ENCODE measurements at places on chromosomes 3 and 15.

DNA sequence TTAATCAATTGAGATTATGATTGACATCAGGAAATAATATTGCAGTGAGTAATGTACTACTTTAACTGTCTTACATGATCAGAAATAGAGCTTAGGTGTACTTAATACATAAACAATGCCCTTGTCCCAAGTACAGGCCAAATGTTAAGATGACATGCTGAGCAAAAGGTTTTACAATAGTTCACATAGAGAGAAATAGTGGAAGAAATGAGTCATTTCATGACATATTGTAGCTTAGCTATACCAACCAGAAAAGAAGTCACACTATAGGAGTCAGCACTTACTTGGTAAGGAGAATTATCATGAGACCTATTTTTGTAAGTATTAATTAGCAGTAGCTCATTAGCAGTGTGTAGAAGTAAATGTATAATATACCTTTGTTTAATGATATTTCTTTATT is 96.4 kb upstream of the NANOGP8 start:
- no peak for DNase-seq

DNA sequence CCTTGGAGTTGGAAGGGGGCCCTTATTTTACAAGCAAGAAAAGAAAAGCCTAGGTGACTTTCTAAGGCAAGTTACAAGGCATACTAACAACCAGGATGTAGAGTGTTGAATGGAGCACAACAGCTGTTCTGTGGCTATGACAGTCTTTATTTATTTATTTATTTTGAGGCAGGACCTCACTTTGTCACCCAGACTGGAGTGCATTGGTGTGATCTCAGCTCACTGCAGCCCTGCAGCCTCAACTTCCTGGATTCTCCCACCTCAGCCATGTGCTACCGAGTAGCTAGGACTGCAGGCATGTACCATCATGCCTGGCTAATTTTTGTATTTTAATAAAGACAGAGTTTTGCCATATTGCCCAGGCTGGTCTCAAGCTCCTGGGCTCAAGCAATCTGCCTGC is 973.4 kb downstream of the ROBO1 start:
- no peak for DNase-seq

GRCh38 chr3:23820888-23821287 is 15.1 kb downstream of the UBE2E1 start:
- no peak for DNase-seq

DNA sequence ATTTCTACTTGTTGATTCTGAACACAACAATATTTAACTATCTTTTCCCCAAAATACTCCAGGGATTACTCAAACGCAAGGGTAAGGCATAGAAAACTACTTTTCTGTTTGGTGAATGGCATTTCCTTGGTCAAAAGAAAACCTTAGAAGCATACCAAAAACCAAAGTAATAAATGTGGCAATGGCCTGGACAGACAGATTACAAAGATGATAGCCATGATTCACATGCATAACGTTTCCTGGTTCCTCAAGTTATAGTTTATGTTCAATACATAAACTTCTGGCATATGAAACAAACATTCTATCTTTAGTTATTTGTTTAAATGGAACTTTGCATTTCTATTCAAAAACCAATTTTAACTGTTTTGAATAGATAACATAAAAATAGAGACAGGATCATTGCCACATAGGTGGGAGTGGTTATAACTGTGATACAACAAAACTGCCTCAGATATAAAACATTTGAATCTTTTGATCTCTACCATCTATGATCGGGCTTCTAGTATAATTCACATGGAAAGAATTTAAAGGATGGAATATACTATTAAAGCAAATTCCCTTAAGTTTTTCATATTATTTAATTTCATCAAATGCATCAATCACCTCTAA is 32.1 kb downstream of the FOXP1 start:
- no peak for DNase-seq

- DNase-seq, result no peak
These were observed 82.1 kb downstream of the NEK10 start for GRCh38 chr3:27287052-27287451.

GRCh38 chr3:69511361-69511760 is 125.5 kb upstream of the FRMD4B start:
- DNase-seq, result no peak

GRCh38 chr3:146134348-146135117 is 26.5 kb downstream of the PLOD2 start:
- DNase-seq, result no peak

- DNase-seq, result no peak
These were observed 339.1 kb downstream of the TIGIT start for GRCh38 chr3:114632757-114633424.

DNA sequence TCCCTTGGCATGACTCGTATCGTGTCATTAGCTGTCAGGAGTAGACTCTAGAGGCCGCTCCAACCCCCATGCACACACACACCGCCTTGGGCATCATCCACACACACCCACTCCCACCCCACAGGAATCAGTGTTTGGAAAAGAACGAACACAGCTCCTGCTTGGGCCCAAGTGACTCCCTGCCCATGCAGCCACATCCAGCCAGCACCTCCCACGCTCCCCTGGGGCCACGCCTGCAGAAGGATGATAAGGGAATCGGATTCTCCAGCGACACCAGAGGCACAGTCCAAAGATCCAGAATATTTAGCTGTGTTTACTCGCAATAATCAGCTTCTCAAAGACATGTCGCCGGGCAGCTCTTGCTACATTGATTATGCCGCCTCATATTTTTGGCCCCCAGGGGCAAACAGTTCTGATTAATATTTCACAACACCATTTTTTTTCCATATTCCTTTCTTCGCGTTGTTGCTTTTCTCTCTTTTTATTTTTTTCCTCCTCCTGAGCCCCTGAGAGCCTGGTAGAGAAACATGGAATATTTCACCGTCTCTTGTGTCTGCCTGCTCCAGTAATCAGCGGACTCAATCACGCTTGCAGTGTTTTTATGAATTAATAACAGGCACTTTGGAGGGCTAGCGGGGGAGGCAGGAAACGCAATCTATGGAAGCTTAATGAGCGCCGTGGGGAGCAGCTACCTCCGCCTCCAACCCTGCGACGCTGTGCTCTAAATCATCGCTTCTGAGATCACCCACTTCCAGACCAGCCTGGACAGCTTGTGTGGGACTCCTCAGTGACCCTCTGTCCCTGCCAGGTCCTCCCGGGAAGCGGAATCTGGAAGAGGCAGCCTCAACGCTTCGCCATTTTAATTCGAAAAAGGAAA is 221.4 kb downstream of the TLE3 start:
- DNase-seq, result no peak

GRCh38 chr15:79962178-79962577 is 8.8 kb downstream of the BCL2A1 start:
- no peak for DNase-seq

- no peak for DNase-seq
These were observed 56.9 kb upstream of the NR2C2 start for GRCh38 chr3:14890476-14890875.

DNA sequence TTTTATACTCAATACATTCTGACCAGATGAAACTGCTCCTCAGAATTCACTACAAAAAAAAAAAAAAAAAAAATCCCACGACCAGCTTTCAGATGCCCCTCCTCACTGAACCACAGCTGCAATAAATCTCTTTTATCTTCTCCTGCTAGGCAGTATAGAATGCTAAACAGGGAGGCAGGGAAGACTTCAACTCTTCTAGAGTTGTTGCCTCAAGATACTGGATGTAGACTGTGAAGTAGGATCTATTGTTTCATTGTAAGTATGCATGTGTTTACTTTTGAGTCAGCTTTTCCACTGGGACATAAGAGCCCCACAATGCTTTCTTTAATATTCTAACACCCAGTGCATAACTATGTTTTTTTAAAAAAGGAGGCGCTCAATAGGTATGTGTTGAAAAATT is 401.4 kb downstream of the TBL1XR1 start:
- no peak for DNase-seq

DNA sequence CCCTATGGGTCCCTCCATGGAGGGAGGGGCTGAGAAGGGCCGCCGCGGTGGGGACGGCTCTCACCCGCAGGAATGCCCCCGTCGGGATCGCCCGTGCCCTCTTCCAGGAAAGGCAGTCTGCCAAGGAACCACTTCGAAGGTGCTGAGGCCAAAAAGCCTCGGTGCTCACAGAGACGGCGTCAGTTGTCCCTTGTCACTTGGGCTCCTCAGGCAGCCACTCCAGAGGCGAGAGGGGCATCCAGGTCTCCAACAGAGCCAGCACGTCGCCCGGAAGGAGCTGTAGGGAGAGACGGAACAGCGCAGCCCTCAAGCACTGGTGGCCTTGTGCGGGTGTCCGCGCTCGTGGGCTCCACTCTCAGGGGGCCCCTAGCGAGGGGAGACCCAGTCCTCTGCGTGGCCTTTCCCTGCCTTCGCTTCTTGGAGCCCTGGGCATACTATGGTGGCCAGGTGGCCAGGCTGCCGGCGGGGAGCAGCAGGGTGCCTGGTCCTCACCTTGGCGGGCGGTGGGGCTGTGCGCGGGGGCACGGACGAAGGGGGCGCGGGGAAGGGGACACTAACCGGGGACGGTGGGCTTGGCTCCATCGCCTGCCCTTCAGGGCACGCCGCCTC is 994 bp downstream of the MESP1 start:
- no peak for DNase-seq

- DNase-seq, result no peak
These were observed 62.5 kb downstream of the CBLB start for GRCh38 chr3:105806359-105806758.

DNA sequence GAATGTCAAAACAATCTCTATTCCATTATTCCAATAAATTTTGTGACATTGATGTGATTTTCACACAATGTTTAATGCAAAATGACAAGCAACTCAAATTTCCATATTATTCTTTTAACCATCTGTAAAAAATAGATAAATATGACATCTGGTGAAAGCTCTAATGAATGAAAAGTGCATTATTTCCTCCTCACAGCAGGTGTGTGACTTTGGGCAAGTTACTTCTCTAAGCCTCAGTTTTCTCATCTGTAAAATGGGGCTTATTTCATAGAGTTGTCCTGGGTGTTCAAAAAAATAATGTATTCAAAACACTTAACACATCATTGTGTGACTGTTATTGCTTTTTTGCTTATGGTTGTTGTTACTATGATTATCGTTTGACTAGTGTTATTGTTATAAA is 70.4 kb downstream of the THBS1 start:
- no peak for DNase-seq

DNA sequence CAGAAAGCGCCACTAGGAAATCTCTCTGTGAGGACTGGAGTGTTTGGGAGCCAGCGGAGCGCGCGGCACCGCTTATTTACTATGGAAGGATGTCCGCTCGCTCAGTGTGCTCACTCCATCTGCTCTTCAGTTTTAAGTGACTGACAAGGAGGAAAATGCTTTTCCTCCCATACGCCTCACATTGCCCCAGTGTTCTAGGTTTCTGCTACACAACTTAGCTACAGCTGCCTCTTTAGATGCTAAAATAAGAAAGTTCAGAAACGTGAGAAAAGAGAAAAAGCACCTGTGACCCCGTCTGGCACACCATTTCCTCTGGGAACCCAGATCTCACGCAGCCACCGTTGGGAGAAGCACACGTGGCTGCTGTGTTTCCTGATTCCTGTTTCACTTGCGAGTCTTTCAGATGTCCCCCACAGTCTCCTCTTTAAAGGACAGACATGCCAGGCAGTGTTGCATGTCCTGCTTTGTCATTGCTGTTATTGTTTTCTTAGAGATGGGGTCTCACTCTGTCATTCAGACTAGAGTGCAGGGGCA is 11.7 kb upstream of the MUSTN1 start:
- DNase-seq, result peak; percentile 29

DNA sequence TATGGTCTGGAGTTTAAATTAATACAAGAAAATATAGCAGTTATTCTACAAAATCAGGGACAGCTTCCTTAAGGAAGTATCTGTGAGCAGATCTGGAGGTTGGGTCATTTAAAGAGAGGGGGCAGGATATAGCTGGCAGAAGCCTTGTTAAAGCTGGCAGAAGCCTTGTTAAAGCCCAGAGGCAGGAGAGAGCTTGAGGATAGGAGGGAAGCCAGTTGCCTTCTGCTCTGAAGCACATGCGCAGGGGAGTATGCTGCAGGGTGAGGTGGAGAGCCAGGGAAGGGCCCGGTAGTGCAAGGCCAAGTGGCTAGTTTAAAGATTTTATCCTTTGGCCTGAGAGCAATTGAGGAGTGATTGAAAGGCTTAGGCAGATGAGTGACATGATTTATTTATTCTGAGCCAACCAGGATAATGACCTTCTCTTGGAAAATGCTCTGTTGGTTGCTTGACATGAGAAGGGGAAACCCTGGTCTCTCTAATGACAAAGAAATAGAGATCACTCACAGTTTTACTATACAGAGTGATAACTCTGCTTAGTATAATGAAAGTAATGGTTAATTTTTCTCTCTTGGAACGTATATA is 3.9 kb downstream of the EAF1 start:
- no peak for DNase-seq

DNA sequence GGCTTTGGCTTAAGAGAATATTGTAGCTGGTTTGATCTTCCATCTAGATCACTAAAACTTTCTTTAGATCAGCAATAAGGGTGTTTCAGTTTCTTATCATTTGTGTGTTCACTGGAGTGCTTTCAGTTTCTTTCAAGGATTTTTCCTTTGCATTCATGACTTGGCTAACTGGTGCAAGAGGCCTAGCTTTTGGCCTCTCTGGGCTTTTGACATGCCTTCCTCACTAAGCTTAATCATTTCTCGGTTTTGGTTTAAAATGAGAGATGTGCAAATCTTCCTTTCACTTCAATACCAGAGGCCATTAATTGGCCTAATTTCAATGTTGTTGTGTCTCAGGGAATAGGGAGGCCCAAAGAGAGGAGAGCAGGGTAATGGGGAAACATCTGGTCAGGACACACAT is 30.3 kb upstream of the CCNB2 start:
- no peak for DNase-seq

GRCh38 chr15:40337597-40337996 is 3.1 kb downstream of the CCDC9B start:
- no peak for DNase-seq

DNA sequence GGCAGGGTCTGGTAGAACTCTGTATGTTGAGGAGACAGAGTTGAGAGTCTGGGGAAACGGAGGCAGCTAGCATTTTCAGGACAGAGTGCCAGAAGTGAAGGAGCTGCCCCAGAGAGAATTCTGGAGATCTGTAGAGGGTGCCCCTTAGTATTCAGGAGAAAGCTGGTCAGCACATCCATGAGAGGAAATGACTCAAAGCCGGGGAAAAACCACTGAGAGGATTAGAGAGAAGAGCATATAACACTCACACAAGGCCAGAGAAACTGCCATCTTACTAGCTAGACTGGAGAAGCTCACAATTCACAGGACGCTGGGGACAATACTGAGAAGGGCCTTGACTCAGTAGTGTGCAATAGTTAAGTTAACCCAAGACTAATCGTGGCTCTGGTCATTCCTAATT is 75.7 kb upstream of the DPPA4 start:
- no peak for DNase-seq

Measured in Ammon's horn (tissue), 1 donor.